ENCODE measurements at places on chromosomes 6 and 20.
A peak's percentile ranks its signal among the peaks of the same experiment; 100 is the strongest.

- DNase-seq, result no peak
Observed at GRCh38 chr20:57711826-57712225, 2.0 kb upstream of the PMEPA1 start.

DNA sequence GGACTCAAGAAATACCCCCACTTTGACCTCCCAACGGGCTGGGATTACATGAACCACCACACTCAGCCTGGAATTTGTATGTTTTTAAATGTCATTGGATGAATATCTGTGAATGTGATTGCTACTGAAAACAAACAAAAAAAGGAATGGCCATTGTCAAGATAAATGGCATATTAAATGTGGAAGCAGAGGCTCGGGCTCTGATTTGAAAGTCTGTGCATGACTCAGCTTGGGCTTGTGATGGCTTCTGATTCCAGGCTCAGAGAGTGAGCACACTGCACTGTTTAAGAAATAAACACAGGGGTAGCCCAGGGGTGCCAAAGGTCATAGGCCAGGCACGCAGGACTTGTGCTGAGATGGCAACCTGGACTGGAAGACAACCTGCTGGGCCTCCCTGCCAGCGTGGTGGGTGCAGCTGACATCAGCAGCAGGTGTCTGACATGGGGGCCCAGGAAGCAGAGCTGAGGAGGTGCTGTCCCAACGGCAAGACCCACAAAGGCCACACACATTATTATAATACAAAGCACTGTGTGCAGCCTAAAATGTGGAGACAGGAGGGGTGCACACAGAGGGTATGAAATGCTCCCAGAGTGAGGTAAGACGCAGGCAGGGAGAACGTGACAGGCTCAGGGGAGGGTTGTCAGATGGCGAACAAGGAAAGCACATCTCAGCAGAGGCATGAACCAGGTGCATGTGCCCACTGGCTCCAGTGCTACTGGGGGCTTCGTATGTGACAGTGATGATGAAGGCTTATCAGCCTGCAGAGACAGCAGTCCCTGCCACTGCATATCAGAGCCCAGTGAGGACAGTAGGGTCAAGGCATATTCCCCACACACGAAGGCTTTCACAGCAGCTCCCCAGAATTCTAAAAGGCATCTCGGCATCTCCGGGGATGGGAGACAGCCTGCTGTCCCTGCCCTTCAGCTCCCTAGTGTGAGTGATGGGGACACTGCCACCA lies 169.4 kb downstream of the SYNDIG1 start:
- DNase-seq, result no peak

DNA sequence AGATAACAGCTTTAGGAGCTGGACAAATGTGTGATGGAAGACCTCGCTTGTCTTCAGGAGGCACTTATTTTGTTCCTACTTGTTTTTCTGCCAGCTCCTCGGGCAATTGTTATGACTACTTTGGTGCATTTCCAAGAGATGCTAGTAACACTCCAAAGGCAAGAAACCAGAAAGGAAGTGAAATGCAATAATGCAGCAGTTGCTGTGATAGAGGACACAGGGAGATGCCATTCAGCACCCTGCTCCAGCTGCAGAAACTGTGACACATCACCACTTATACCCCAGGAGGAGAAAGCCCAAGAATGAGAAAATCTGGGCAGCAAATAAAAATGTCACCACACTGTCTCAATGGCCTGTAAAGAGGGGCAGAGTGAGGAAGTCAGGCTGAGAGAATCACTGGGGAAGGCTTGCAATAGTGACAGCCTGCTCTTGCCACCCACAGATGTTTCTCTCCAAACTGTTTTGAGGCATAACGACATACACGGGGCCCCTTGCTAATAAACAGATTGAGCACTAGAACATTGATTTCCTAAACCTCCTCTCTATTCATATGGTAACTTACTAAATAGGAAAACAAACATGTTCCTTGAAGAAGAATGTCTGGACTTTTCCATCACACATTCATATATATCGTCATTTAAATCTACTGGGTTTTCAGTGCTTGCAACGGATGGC lies 231.0 kb upstream of the PRND start:
- no peak for DNase-seq

GRCh38 chr6:123402052-123402451 lies 234.7 kb downstream of the TRDN start:
- DNase-seq, result no peak

GRCh38 chr20:15387228-15387627 lies 1049.8 kb upstream of the FLRT3 start:
- no peak for DNase-seq

DNA sequence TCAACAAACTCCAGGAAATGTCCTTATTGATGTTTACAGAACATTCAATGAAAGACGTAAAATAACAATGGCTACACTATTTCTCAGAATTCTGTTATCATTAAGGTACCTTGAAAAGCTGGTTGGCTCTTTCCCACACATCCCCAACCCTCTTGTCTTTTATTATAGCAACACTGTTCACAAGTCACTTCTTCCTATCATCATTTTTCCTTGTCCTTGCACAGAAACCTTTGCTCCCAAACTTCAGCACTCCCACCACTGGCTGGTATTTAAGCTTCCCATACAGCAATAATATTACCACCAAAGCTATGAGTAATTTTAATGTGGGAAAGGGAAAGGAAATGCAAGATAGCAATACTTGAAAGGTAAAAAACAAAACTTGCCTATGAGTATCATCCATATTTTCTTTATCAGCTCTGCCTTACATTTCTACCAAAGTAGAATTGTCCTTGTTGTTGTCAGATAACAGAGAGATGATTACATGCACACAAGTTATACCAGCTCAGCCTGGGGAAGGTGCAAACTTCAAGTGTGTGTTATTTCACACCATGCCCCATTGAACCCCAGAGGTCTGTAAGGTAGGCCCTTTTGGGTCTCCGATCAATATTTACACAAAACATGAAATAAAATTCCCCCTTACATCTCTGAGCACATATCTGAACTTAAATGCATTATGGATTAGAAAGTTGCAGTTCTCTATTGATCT lies 32.2 kb downstream of the ARHGAP18 start:
- DNase-seq, result no peak

- no peak for DNase-seq
Observed at GRCh38 chr6:133623621-133624020, 265.3 kb upstream of the TCF21 start.

DNA sequence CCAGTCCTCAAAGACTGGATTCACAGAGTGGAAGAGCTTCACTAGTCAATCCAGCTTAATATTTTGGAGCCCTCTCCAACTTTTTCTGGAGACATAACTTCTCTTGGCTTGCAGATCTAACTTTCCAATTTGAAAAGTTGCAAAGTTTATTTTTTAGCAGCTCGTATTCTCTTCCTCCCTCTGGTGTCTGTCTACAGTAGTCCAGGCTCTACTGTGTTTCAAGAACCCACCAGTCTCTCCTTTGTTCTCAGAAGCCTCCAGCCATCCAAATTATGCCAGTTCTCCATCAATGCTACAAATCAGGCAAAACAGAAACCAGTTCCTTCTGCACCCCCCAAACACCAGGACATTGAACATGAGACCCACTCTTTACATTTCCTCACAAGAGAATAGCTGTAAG lies 376.1 kb upstream of the OPRM1 start:
- DNase-seq, result no peak

DNA sequence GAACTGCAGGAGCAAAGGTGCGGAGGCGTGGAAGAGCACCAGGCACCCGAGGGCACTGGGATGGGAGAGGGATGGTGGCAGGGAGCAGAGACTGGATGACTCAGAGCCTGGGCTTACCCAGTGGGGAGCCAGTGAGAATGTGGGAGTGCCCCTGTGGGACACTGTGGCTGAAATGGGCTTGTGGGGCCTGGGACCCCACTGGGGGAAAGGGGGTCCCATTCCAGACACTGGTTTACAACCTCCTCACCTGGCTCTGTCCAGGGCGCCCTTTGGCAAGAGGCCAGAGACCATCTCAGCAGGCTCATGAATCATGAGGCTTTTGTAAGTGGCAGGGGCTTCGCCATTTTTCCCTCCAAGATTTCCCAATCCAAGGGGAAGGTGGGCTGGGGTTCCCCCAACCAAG lies 124.0 kb upstream of the MAFB start:
- DNase-seq, result no peak

DNA sequence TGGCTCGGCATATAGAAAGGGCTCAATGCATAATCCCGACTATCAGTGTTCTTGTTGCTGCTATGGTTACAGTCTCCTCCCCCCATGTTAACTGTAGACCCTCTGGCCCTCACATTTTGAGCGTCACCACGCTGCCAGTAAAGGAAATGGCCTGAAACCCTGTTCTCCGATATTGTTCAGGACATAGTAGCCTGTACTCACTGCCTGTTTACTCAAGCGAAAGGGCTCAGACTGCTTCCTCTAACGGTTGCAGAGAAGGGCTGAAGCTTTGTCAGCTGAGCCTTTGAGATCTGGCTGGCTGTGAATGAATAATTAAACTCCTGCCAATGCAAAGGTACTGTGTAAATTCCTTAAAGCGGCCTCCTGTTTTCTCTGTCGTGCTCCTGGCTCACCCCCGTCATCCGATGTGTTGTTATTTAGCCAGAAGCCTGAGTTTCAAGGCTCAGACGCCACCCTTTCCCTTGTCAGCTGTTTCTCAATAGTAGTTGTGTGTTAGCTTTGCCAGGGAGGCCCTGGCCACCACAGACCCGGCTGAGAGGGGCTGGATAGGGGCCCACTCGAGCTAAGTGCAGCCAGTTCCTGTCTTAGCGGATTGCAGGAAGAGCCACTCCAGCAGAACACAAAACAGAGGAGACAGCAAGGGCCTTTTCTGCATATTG lies 31.2 kb upstream of the RALGAPA2 start:
- peak; percentile 47 for DNase-seq

- DNase-seq, result no peak
Observed at GRCh38 chr20:47985092-47985850, 200.0 kb upstream of the SULF2 start.

- DNase-seq, result no peak
Observed at GRCh38 chr20:8780915-8781314, 288.0 kb upstream of the PLCB4 start.

DNA sequence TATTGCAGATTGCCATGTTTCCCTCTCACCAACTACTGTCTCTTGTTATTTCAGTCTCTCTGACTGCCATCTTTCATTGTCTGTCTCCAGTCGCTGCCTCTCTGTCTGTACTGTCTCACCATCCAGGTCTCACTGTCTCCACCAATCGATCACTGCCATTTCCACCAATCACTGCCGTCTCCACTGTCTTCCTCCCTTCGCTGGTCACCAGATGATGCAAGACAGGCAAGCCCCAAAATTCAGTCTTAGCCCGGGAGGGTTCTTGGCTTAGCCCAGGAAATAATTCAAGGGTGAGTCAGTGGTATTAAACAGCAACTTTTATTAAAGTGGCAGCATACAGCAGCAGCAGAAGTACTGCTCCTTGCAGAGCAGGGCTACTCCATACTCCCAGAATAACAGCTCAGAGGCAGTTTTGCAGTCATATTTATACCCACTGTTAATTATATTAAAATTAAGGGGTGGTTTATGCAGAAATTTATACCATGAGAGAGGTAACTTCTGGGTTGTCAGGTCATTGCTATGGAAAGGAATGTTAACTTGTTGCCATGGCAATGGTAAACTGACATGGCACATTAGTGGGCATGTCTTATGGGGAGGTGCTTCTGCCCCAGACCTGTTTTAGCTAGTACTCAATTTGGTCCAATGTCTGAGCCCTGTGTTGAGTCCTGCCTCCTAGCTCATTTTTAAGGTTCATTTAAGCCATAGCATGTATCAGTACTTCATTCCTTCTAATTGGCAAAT lies 23.0 kb upstream of the ECHDC1 start:
- no peak for DNase-seq

DNA sequence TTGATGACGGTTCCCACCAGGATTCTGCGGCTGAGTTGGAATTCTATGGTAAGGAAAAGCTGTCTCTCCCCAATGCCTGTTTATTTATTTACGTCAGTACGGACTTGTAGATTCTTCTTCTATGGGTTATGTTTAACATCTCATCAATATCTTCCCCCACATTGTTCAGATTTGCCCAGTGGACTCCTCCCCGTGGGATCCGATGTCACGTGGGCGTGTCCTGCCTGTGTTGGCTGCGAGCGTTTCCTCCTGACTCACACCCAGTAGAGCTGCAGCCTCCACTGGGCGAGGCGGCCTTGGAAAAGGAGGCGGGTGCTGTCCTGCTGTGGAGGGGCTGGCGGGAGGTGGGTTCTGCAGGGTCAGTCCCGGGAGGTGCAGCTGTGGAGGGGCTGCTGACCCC lies 46.8 kb upstream of the SLCO4A1 start:
- DNase-seq, result no peak

DNA sequence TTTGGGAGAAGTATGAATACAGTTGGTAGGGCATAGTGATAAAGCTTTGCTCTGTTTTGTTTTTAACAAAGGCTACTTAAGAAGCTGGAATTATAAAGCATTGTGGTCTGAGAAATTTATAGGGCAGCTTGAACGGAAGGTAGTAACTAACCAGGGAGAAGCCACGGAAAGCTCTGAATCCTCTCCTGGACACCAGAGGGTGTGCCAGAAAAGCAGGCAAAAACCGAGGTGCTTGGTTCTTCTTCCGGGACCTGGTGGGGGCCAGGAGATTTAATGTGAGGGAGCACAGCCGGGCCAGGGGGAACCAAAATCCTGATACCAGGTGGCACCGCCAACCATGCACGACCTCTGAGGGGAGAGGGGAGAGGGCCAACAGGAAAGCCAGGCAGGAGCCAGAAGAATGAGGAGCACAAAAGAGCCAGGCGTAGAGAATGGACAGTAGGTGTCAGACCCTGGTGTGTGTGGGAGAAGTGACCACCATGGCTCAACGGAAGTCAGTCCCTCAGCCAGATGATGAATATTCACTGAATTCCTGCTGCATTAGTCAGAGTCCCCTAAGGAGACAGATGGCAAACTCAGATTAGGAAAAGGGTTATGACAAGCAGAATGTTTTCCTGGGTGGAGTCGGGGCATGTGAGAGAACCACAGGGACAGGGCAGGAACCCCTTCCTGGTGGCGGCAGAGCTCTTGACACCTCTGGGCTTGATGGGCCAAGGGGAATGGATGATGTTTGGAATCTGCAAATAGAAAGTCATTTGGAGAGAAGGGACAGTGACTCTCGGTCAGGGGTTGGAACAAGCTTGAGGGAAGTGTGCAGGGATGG lies 262.3 kb downstream of the ZNF217 start:
- DNase-seq, result no peak

GRCh38 chr20:31857861-31858759 lies 12.2 kb downstream of the DUSP15 start:
- DNase-seq, result no peak

DNA sequence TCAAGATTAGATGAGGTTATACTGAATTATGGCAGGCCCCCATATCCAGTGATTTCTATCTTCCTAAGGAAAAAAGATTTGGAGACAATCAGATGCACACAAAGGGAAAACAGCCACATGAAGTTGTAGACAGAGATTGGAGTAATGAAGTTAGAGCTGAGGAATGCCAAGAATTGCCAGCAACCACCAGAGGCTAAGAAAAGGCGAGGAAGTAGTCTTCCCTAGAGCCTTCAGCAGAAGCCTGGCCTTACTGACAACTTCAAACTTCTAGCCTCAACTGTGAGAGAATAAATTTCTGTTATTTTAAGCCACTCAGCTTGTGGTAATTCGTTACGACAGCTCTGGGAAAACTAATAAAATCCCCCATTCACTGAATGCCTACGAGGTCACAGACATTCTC lies 473.9 kb downstream of the COL12A1 start:
- DNase-seq, result no peak

- no peak for DNase-seq
Observed at GRCh38 chr6:69279805-69280204, 517.0 kb downstream of the LMBRD1 start.
